Kidney (tissue), 22 donors: ENCODE measurements at places on chromosomes 3 and 15. TPM values are rescaled to one million over a fixed set of nuclear protein-coding genes. Genes with fewer than 3 reads are reported as not detected.

DNA sequence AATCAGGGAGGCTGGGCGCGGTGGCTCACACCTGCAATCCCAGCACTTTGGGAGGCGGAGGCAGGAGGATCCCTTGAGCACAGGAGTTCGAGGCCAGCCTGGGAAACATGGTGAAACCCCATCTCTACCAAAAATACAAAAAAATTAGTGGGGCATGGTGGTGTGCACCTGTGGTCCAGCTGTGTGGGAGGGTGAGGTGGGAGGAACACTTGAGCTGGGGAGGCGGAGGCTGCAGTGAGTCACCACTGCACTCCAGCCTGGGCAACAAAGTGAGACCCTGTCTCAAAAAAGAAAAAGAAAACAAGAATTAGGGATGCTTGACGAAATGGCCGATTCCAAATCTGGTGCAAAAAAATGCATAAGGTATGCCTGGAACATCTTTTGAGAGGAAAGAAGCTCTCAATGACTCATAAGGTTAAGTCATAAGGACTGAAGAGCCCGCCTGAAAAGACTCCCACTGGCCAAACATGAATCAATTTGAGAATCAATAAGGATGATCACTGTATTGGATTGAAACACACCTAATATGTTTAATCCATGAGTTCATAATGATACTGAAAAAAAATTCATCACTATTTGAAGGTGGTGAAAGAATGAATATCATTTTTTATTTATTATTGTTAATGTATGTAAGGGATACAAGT, 27.7 kb downstream of the BLM start:
- no peak for DNase-seq

DNA sequence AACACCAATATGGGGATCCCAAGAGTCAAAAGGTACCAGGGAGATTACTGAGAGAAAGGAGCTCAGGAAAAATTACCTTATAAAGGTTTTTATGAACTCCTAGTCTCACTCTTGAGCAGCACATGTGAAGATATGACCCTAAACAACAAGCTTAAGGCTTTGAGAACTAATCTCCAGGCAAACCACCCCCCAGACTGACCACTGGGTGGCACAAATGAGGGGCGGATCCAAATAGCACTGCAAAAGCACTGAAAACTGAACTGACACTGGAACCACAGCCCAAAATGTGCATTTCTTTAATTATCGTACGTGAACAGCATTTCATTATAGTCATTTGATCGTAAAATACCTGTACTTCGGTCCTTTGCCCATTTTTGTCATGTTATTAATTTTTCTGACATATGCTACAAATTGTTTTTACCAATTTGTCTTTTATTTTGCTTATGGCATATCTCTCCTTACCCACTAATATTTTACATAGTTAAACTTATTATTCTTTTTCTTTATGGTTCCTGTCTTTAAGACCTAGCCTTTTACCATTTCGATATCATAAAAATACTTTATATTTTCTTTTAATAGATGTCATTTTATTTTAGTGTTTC, 31.5 kb upstream of the TFDP2 start:
- DNase-seq: peak; percentile 14

DNA sequence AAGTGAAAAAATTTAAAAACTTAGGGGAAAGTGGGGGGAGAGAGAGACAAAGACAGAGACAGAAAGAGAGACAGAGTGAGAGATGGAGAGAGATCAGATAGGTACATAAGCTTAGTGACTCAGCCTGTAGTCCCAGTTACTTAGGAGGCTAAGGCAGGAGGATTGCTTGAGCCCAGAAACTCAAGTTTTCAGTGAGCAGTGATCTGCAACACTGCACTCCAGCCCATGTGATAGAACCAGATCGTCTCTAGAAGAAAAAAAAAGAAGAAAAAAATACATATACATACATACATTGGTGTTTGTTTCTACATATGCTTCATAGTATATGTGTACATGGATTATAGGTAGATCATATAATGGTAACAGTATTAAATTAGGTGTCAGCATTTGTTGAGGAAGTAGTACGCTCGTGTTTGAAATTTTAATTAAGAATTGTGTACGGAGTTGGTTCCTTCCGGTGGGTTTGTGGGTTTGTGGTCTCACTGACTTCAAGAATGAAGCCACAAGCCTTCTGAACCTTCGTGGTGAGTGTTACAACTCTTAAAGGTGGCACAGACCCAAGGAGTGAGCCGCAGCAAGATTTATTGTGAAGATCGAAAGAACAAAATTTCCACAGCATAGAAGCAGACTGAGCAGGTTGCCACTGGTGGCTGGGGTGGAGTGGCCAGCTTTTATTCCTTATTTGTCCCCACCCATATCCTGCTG, 38.3 kb upstream of the SNRPN start:
- no peak for DNase-seq

- no peak for DNase-seq
These were observed 785.2 kb downstream of the DIPK2A start for GRCh38 chr3:144756704-144757440.

DNA sequence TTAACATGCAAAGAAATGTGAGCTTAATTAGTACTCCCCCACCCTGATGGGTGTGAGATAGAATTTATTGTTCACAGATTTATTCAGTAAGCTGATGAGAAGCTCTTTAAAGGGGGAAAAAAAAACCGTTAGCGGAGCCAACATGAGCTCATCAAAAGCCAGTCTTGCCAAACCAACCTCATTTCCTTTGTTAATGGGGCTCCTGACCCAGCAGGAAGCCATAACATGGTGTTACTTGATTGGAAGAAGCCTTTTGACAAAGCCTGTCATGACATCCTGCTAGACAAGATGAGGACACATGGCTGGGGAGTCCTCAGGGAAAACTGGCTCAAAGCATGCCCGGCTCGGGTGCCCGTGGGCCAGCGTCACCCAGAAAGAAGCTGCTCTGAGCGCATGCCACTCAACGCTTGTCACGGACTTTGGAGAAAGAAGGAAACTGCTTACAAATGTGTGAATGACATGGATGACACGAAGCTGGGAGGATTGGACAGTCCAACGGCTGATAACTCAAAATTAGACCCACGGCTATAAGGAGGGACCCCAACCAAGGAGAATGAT, 64.6 kb downstream of the SLCO2A1 start:
- DNase-seq: no peak

DNA sequence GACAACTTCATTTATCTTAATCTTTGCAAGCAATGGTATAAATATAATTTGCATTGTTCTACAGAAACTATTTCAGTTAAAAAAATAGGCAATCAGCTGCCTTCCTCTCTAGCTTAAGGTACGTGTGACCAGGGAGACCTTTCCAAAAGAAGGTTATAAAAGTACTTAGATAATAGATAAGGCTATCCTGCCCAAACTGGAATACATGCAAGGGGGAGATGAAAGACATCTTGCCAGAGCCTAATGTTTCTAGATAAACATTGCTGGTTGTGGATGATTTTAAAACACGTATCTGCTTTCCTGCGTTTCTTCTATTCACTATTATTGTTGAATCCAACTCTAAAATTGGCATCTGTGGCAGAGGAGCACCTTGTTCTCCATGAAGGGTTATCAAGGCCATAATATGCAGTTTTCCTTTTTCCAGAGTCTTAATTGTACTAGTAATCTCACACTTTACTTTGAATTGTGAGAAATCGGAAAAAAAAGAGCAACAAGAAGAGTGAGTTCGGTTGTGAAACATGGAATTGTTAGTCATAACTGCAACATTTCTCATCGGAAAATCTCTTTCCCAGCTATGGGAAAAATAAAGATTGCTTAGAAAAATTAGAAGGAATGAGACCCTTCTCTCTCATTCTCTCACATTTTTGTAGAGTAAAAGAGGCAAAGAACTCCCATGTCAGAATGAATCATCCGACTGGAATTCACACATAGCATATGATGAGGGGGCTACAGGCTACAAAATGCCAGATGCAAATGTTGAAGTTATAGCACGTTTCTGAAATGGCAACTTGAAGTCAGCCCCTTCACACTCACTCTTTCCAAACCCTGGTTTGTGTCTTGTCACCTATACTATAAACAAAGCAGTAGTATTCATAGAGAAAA, 936.1 kb upstream of the NR2F2 start:
- DNase-seq: no peak

DNA sequence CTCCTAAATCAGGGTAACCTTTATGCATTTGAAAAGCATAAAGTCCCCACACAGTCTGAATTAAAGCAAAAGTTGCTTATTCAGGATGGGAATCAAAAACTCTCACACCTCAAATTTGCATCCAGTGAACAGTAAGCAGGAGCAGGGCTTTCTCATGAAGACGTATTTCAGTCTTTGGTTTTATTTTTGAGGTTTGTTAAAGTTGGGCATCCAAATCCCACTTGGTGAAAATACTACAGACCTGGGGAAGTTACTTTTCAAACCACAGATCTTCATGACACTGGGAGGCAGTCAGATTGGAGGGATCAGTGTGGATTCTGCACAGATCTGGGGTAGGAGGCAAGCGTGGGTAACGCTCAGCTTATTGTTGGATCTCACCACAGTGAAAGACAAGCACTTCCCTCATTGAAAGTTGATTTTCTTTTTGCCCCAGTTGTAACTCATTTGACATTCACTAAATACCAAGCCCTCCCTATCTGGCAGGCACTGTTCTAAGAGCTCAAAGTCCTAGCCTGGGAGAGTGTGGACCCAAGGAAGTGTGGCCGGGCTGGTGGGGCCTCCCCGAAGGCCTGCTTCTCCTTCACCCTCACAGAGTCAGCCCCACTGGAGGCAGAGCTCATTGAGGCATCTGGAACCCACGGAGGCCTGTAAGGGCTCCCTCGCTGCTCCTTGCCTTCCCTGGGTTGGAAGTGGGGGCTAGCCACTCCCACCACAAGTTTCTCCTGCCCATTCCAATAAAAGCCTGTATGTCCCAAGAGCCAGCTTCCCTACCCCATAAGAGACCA, 783 bp upstream of the ISG20 start:
- DNase-seq: no peak

DNA sequence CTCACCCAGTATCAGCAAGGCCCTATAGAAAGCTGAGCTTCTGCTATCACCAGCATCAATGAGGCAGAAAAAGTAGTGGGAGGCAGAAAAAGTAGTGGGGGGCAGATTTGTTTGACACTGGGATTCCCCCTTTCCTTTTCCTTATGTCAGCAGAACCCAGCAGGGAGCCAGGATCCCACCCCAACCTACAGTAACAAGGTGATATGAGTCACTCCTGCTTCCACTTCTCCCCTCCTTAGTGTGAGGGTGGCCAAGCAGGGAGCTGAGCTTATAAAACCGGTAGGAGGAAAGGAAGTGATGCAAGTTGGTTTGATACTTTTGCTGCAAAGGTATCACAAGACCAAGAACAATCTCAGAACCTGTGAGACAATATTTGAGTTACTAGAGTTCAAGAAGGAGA, 128.7 kb downstream of the SCAPER start:
- no peak for DNase-seq

- no peak for DNase-seq
These were observed 43.5 kb downstream of the PDZRN3 start for GRCh38 chr3:73581134-73581846.

DNA sequence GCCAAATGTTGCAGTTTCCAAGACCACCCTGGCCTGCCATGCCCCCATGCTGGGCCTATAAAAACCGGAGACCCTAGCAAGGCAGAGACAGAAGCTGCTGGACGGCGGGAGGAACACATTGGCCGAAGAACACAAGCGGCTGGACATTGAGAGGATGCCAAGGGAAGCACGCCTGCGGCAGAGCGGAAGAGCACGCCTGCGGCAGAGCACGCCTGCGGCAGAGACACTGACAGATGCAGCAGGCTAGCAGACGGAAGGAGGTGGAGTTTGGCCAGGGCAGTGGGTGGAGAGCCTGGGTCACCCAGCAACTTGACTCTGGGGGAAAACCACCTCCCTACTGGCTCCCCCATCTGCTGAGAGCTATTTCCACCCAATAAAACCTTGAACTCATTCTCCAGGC, 322.3 kb upstream of the TBL1XR1 start:
- DNase-seq: no peak

DNA sequence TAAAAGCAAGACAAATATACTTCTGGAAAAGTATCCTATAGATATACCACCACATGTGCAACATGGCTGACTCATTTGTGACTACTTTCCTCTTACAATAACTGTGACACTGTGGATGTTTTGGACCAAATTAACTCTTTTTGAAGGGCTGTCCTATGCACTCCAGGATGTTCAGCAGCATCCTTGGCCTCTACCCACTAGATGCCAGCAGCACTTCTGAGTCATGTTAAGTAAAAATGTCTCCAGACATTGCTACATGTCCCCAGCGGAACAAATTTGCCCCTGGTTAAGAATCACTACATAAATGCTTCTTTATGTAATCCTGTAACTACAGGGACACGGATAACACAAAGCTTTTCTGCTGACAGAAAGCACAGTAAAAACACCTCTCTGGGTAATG, 32.0 kb downstream of the RUVBL1 start:
- no peak for DNase-seq

DNA sequence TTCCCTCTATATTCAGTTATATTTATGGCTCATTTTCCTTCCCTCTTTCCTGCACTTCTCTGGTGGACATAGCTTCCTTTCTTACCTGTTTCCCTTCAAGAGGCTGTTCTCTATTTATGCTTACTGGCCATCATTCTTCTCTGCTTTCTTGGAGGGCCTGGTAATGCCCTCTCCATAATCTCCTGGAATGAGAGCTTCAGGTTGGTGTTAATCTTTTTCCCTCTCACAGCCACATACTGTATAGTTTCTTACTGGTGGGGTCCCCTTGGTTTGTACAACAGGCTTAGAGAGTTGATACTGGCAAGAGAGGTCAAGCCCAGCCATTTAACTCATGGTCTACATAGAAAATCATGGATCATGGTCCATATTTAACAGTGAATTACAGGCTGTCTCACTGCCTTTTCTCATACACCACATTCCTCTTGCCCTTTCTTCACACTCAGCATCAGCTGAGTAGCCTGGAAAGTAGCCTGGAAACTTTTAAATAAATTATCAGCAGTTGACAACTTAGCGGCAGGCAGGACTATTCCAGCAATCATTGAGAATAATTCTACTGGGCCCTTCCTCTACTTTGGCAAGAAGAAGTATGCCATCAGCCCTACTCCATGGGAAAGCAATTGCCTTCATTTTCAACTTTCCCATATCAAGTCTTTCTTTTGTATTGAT, 38.0 kb upstream of the DPH6 start:
- DNase-seq: peak; percentile 9

DNA sequence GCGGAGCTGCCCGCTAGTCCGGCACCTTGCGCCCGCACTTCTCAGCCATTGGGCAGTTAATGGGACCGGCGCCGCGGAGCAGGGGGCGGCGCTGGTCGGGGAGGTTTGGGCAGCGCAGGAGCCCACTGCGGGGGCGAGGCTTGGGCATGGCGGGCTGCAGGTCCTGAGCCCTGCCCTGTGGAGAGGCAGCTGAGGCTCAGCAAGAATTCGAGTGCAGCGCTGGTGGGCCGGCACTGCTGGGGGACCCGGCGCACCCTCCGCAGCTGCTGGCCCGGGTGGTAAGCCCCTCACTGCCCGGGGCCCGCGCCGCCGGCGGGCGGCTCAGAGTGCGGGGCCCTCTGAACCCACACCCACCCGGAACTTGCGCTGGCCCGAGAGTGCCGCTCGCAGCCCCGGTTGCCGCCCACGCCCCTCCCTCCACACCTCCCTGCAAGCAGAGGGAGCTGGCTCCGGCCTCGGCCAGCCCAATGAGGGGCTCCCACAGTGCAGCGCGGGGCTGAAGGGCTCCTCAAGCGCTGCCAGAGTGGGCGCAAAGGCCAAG, 835.0 kb downstream of the TBL1XR1 start:
- DNase-seq: no peak

The TUSC7 gene
- not detected for total RNA-seq

The LXN gene
- total RNA-seq: 20.6 TPM

The GABRG3 gene
- total RNA-seq: not detected

The SCN11A gene
- total RNA-seq: 0.25 TPM

The FETUB gene
- total RNA-seq: not detected

The LRRC34 gene
- 4.0 TPM for total RNA-seq

The SERINC4 gene
- total RNA-seq: 0.13 TPM

The NAALADL2 gene
- 20.2 TPM for total RNA-seq

The CD80 gene
- total RNA-seq: 1.2 TPM

The SAMMSON gene
- total RNA-seq: 0.98 TPM
